ENCODE measurements at places on chromosomes 2 and 18.

DNA sequence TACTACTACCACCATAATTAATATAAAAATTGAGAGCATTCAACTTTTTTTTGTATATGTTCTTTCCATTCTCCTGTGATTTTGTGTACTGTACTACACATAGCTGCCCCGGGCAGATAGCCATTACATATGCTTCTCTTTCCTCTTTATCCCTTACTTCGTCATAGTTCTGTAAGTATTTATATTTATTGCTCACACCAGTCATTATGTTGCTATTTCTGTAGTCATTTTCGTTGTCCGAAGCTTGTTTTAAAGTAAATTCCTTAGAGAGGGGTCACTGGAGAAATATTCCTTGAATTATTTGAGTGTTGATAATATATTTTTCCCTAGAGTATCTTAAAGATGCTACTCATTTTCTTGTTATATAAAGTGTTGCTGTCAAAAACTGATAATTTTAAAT, 144.0 kb downstream of the CLIP4 start:
- no peak for DNase-seq

GRCh38 chr2:211900518-211900917, 638.1 kb downstream of the ERBB4 start:
- DNase-seq = no peak

GRCh38 chr2:138620431-138620830, 118.9 kb downstream of the SPOPL start:
- no peak for DNase-seq

GRCh38 chr2:71216501-71216900, 10.4 kb downstream of the PAIP2B start:
- DNase-seq = no peak
